Epithelial cell of prostate (primary cell): ENCODE measurements at places on chromosomes 2 and 18.

DNA sequence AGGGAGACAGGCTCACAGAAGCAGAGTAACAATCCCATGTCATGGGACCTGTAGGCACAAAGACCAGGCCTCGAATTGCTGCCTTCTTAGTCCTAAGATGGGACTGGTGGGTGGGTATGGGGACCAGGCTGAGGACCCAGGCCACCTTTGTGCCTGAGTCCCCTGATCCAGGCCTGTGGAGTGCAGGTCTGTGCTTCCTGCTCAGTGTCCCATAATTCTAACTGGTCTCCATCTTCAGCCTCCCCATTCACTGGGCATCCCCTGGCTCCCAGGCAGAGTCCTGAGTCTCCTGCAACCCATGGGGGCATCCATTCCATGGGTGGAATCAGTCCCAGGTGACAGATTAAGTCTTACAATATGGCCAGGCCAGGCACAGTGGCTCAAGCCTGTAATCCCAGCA is 83.9 kb downstream of the SMAD7 start:
- no peak for DNase-seq

DNA sequence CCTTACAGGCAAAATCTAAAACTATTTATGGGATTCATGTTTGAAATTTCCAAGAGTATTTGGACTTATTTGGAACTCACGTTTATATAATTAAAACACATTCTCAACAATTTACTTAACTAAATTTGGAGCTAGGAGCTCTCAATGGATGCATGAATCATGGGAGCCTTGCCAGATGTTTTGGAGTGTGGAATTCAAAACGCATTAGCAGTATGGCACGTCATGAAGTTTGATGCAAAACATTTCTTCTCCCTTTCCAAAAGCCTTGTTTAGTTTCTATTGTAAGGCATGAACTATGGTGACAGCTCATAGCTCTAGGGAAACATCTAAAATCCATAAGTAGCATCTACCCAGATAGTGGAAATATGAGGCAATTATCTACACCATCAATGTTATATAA is 701.6 kb downstream of the SATB2 start:
- DNase-seq = no peak

- DNase-seq = no peak
These were observed 47.5 kb downstream of the LMAN2L start for GRCh38 chr2:96692094-96692971.

DNA sequence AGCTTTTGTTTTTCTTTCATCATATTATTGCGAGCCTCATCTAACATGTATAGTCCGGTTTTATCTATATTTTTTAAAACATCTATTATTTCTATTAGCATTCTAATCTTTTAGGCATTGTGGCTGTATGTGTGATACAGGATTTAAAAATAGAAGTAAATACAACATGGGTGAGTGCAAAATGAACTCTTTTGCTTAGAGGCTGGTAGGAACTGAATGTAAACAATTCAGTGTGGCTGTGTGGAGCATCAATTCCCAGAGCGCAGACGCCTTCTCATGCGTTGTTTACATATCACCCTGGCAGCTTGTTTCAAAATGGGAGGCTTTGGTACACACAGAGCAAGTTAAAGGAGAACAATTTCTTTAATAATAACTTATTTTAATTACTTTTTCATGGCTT is 836 bp downstream of the DTNA start:
- no peak for DNase-seq

DNA sequence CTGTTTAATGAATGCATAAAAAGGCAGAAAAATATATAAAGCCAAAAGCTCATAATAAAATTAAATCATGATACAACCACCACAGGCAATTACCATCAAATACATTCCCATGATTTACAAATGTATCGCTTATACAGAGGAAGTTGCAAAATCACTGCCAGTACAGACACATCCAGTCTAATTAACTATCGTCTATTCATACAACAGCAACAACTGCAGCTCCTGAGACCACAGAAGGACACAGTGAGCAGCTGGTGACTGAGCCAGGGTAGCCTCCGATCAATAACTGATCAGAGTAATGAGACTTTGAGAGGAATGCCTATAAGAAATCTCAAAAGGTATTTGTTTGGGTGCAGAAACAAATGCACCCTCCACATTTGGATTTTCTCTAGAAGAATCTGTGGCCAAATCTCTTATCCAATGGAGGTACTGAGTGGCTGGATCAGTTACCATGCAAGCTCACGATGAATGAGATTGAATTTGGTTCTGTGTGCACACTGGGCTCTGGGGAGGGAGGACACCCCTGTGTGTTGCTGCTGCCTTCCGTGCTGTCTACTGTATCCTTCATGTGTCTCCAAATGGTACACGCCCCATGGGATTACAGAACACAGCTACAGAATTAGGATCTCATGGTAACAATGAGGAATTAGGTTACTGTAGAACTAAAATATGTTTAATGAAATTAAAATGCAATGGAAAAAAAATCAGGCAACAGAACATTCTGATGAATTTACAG is 119.6 kb downstream of the MBP start:
- no peak for DNase-seq

DNA sequence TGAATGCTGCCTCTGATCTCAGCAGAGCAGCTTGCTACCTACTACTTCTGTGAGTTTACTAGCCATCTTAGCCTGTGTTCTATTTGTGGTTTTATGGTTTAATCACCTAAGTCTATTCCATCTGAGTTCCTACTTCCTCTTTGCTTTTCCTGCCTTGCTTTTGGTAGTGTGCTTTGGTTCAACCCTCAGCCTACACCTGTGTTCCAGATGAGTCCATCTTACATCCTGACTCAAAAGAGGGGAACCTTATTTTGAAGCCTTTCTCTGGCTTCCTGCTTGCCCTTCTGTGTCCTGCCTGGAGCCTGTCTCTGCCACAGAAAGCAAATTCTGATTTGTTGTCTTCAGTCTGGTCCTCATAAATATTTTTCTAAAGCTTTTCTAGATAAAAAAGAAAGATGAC is 530.3 kb upstream of the MEX3C start:
- DNase-seq = no peak

- DNase-seq = no peak
These were observed 83.9 kb upstream of the PKDCC start for GRCh38 chr2:41963661-41964525.

GRCh38 chr2:95031726-95032116 is 6.2 kb downstream of the MAL start:
- DNase-seq = no peak

DNA sequence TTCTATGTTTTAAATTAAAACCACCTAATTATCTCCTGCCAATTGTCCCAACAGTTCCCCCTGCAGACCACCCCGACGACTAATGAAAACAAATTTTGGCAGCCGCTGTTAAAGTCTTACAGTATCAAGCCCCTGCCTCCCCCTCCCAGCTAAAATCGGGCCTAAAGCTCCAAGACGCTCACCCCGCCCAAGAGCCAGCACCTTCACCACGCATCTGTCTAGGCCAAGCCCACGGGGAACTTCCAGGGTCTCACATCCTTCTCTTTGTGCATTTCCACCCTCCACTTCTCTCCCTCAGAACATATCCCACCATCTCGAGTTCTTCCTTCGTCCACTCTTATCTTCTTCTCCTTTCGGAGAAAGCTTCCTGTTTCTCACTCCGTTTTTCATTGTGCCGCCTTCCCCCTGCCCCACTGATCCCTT is 445 bp downstream of the PRPF40A start:
- DNase-seq = no peak

GRCh38 chr2:71950256-71951082 is 197.2 kb downstream of the CYP26B1 start:
- no peak for DNase-seq

GRCh38 chr2:97718051-97718882 is 4.9 kb downstream of the ZAP70 start:
- DNase-seq = no peak

DNA sequence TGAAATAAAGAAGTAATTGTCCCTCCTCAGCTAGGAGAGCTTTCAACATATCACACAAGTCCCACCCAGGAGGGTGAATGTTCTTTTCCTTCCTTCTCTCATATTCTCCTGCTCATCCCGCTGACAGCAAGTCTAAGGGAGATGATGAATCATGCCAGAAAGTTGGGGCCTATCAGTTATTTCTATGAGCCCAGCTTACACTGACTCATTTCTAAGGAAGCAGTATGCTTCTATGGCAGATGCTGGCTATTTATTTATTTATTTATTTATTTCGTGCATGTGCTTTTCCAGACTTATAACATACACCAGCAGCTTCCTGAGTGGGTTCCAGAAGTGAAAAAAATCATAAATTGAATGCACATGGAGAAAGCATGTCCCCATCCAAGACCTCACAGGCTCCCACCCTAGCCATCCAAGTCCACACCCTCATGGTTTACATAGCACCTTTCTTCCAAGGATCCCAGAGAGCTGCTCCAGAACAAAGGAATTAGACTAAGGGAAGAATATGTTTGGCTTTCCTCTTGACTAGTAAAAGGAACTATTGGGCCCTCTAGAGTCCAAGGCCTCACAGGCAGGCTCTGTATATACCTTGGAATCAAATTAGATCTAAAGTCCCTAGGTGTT is 1074.2 kb upstream of the ZEB2 start:
- DNase-seq = peak; percentile 64
